ENCODE measurements at places on chromosomes 2 and 18. TPM values are rescaled to one million over a fixed set of nuclear protein-coding genes. Genes with fewer than 3 reads are reported as not detected.
A peak's percentile ranks its signal among the peaks of the same experiment; 100 is the strongest.

- no peak overlapping the region for H3K4me3 ChIP-seq
- H3K36me3 ChIP-seq: peaks cover 82% of the 10 kb centered on the region
- H3K27ac ChIP-seq: peak overlapping the region; percentile 29
- peaks cover 45% of the 10 kb centered on the region for H3K4me1 ChIP-seq
These were observed 30.7 kb downstream of the IMPA2 start for GRCh38 chr18:12011957-12012549.

SERPINB10 gene
- total RNA-seq: not detected

DNA sequence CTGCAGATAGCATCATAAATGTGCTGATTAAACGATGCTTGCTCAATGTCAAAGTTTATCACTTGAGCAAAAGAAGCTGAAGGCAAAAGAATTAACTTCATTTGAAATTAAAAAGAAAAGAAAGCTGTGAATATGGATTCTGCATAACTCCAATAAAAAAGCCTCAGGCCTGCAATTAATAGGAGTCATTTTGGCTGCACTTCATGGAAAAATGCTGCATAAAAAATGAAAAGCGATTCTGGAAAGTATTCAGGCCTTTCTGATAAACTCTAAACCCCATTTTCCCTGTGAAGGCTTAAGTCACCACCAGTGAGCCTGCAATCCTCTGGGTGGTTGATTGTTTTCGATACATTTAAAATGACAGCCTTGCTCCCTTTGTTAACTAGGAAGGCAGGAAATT lies 1793.4 kb downstream of the SUCLG1 start:
- no peak for DNase-seq
- no peaks in the 10 kb centered on the region for H3K4me1 ChIP-seq
- H3K27me3 ChIP-seq: no peaks in the 10 kb centered on the region
- no peak overlapping the region for H3K4me3 ChIP-seq
- no peak overlapping the region for H3K27ac ChIP-seq
- H3K36me3 ChIP-seq: no peaks in the 10 kb centered on the region

GRCh38 chr2:204122425-204122824 lies 185.9 kb downstream of the ICOS start:
- no peaks in the 10 kb centered on the region for H3K27me3 ChIP-seq
- no peak overlapping the region for H3K4me3 ChIP-seq
- DNase-seq: no peak
- H3K36me3 ChIP-seq: no peaks in the 10 kb centered on the region

DNA sequence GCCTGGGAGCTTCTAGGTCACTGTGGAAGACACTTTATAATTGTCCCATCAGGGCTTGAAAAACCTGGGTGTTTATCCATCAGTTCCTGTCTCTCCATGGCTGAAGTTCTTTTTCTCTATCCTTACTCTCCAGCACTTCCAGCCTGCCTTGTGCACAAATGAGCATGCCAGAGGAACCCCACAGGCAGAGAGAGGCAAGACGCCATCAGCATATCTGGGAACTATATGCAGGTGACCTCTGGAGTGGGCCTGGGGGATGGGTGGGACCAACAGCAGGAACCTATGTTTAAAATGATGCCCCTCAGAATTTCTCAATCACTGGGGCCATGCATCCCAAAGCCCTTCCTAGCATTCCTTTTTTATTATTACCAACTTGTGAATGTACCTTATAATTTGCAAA lies 156.2 kb upstream of the PARD3B start:
- no peaks in the 10 kb centered on the region for H3K36me3 ChIP-seq
- no peaks in the 10 kb centered on the region for H3K4me1 ChIP-seq
- no peak overlapping the region for H3K27ac ChIP-seq
- H3K27me3 ChIP-seq: no peaks in the 10 kb centered on the region
- DNase-seq: peak; percentile 64

Data from esophagus muscularis mucosa (tissue), 4 donors.